ENCODE measurements at places on chromosomes 6 and 20. TPM values are rescaled to one million over a fixed set of nuclear protein-coding genes. Genes with fewer than 3 reads are reported as not detected.

The PFDN4 gene
- total RNA-seq, result 53.2 TPM

The IRF4 gene
- not detected for total RNA-seq

The ADGB gene
- not detected for total RNA-seq

The CHMP4B gene
- 40.6 TPM for total RNA-seq

The ESR1 gene
- 1.3 TPM for total RNA-seq

The PDE7B gene
- not detected for total RNA-seq

The DYNLRB1 gene
- 188 TPM for total RNA-seq

The BPIFB1 gene
- total RNA-seq, result not detected

The VWA7 gene
- total RNA-seq, result 0.34 TPM

The LHFPL5 gene
- total RNA-seq, result not detected

The BPIFA1 gene
- total RNA-seq, result not detected

The C6orf120 gene
- total RNA-seq, result 17.0 TPM

The C20orf144 gene
- total RNA-seq, result 0.07 TPM

The MDFI gene
- 150 TPM for total RNA-seq

The GHRH gene
- not detected for total RNA-seq

The POM121L2 gene
- not detected for total RNA-seq

Data from foreskin keratinocyte (primary cell).